ENCODE measurements at places on chromosomes 3 and 15.
A peak's percentile ranks its signal among the peaks of the same experiment; 100 is the strongest.

- DNase-seq, result no peak
Measured at GRCh38 chr15:62150445-62150844, 14.6 kb downstream of the C2CD4B start.

DNA sequence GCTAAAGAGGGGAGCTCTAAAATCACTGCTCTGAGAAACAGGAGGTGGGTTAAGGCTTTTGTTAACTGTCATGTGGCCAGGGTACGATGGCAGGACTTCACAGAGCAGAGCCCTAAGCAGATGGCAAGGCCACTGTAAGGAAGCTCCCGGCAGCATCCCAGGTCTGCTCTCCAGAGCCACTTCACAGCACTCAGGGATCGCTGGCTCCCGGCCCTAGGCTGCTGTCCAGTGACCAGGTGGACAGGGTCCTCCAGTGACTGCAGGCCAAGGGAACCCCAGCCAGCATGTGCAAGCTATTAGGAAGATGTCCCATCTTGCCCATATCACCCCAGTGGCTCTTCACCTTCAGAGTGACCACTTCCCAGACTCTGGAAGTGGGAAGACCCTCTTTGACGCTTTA is 10.4 kb downstream of the TMEM41A start:
- no peak for DNase-seq

- DNase-seq, result no peak
Measured at GRCh38 chr3:43222590-43222989, 63.8 kb upstream of the SNRK start.

GRCh38 chr3:135272026-135272669 is 477.1 kb downstream of the EPHB1 start:
- DNase-seq, result no peak

DNA sequence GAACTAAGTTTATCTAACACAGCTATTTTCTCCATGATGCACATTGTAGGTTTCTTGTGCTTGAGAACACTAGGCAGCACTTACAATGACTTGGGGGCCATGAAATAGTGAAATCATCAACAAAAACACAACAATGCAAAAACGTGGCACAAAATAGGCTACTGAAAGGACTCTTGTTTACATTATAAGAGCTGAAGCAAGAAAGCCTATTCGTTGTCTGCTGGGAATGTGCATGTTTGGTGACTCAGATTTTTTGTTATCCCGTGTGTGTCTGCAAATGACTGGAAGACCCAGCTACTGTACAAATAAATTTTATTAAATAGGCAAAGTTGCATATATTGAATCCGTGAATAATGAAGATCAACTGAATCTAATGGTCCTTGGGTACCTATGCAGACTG is 85.0 kb downstream of the TCF12 start:
- DNase-seq, result no peak

DNA sequence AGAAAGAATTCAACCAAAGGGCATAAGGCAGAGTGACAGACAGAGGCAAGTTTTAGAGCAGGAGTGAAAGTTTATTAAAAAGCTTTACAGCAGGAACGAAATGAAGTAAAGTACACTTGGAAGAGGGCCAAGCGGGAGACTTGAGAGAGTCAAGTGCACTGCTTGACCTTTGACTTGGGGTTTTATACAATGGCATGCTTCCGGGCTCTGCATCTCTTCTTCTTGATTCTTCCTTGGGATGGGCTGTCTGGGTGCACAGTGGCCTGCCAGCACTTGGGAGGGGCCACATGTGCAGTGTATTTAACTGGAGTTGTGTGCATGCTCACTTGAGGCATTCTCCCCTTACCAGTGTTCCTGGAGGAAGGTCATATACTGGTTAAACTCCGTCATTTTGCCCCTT is 30.4 kb upstream of the KLHL25 start:
- DNase-seq, result no peak

DNA sequence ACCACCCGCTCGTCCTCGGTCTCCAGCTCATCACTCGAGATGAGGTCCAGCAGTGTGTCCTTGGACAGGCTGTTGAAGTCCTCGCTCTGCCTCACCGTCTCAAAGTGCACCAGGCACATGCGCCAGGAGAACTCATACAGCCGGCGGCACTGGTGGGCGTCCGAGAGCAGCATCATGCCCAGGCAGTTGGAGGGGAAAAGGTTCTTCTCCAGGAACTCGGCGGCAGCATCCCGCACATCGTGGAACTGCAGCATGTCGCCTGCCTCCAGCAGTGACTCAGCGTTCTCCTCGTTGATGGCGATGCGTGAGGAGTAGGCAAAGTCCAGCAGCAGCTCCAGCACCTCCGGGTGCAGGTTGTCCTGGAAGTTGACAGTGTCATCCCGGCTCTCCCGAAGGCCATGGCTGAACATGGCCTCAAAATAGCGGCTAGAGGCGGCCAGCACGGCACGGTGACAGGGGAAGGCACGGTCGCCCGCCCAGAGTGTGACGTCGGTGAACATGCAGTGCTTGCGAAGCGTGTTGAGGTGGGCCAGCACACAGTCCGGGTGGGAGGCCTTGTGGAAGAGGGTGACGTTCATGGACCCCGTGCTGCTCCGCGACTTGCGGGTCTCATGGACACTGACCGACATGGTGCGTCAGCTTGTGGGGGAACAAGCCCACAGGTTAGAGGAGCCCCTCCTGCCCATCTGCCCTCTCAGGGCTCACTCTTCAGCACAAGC is 25.4 kb downstream of the KLHL25 start:
- no peak for DNase-seq

- peak; percentile 47 for DNase-seq
Measured at GRCh38 chr15:72136170-72137051, 18.2 kb downstream of the SENP8 start.

- peak; percentile 10 for DNase-seq
Measured at GRCh38 chr15:55060836-55061235, 135.9 kb downstream of the RSL24D1 start.

DNA sequence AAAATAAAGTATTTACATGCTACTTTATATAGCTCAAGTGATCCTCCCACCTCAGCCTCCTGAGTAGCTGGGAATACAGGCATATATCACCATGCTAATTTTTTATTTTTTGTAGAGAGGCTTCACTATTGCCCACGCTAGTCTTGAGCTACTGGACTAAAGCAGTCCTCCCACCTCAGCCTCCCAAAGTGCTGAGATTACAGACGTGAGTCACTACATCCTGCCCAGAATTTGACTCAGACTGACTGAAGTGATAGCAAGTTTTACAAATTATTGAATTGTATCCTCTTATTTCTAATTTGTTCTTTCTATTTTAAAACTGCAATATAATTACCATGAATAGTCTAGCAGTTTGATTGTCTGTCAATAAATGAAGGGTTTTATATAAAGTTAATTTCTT is 210.3 kb upstream of the CGNL1 start:
- no peak for DNase-seq

DNA sequence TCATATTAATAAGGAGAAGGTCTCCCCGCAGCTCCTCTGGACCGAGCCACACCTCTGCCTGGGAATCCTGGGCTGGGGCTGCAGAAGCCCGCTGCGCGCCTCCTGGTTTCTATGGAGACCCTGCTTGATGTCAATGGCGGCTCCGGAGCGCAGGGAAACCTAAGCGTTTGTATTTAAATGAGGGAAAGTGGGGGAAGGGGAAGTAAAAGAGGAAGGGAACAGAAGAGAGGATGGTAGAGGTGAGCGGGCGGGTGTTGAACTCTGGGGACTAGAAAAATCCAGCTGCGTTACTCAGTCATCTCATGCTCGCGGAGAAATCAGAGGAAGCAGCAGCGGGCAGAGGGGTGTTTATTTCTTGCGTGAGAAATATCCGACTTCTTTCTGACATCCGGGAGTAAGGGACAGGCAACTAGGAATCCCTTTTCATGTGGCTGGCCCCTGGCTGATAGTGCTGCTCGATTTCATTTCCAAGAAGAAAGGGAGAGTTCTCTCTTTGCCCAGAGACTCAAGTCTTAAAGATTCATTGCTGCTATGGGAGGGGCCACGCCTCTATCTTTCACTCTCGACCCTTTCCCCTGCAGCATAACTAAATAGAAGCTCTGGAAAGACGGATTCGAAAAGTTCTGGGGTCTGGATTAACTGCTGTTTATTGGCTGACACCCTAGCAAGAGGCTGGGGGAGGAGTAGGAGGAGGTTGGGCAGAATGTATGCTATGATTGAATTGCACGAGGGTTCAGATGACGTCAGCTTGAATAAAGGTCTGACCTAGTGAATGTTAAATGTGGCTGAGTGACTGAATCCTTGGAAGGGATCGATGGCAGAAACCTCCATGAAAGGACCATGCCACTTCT is 110.5 kb upstream of the GAP43 start:
- DNase-seq, result peak; percentile 44

- no peak for DNase-seq
Measured at GRCh38 chr3:126995926-126996512, 13.1 kb downstream of the PLXNA1 start.

GRCh38 chr3:134378818-134379217 is 4.6 kb upstream of the AMOTL2 start:
- DNase-seq, result no peak
